SJCRH30 (cell line): ENCODE measurements at places on chromosomes 7 and 10.

- DNase-seq: no peak
Measured at GRCh38 chr10:80441831-80442230, 12.3 kb upstream of the TSPAN14 start.

DNA sequence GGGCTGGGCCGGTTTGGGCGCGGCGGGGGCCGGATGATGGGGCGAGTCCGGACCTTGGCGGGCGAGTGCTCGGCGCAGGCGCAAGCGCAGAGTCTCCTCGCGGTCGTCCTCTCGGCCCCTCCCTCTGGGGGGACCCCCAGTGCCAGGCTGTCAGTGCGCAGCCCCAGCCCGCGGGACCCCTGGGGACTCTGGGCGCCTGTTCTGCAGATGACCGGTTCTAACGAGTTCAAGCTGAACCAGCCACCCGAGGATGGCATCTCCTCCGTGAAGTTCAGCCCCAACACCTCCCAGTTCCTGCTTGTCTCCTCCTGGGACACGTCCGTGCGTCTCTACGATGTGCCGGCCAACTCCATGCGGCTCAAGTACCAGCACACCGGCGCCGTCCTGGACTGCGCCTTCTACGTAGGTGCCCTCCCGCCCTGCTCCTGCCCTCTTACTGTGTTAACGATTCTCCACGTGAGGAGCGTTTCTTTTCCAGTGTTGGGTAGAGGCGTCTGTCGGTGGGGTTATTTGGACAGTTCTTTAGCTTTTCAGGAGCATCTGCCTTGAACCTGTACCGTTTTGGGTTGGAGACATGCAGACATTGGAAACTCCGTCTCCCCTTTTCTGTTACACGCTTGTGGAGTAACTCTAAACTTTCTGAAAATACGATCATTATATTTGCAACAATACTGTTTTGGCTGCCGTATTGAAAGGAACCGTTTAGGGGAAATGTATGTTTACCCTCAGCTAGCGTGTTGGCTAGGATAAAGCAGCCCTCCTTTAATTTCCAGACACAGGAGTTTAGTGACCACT, 706 bp downstream of the BUB3 start:
- peak; percentile 70 for DNase-seq

GRCh38 chr7:77651575-77652162, 44.6 kb upstream of the RSBN1L start:
- DNase-seq: peak; percentile 60

DNA sequence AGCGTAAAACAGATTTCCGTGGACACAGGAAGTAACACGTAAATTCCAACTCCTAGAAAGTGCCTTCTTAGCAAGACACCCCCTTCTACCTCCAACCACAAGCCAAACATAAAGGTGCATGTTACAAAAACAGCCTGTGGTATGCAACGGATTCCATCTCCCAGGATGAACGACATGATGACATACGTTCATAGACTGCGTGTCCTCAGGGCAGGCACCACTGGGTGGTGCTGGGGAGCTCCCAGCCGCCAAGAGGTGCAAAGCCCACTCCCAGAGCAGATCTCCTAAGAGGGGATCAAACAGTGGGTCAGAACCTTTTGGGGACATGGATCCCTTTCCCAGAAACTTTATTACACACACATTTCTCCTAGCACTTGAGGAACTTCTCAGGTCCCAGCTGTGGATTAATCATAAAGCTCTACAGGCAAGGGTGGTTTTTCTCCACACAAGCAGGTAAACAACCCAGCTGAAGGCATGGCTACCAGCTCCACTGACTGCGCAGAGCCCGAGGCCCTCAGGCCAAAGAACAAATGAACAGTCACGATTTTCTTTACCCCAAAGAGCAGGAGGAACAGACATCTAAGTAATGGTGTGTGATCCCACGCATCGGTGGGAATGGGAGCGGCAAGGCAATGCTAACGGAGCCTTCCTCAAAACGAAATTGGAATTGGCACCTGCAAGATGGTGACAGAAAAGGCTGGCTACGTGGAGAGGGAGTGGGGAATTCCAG, 13.8 kb downstream of the PSAP start:
- no peak for DNase-seq

DNA sequence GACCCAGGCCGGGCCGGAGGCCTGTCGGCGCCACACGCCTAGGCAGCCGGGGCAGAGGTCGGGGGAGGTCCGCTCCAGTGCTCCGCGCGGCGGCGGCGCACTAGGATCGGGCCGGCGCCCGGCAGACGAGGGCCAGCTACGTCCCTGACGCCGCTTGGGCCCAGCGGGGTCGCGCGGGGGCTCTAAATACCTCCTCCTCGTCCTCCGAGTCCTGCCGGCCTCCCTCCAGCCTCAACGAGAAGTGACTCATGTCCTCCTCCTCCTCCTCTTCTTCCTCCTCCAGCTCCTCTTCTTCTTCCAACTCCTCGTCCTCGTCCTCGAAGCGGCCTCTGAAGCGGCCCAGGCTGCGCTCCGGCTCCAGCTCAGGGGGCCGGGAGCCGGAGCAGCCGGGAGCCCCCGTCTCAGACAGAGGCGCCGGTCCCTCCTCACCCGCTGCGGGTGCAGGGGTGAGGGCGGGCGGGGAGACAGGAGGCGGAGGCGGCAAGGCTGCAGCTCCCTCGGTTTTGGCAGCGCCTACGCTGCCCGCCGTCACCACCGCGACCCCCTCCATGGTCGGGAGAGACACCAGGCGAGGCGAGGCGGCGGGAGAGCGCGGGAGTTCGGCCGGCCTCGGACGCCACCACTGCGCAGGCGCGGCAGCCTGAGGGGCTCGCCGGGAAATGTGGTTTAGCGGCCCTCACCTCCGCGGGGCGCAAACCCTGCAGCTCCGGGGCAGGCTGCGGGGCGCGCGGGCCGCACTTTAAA, at the start of gene PCGF6:
TSS of gene PCGF6 (minus strand) at position 624 of the 744 bp plus-strand sequence. CDS start at position 550, 74 bp downstream.
- DNase-seq: peak; percentile 93

GRCh38 chr10:13834581-13835286, 248.0 kb downstream of the PRPF18 start:
- DNase-seq: peak; percentile 13

GRCh38 chr7:135726276-135726788, 1.7 kb downstream of the SLC13A4 start:
- no peak for DNase-seq

GRCh38 chr7:82419200-82419599, 24.4 kb downstream of the CACNA2D1 start:
- DNase-seq: no peak

GRCh38 chr7:43108255-43109011, 4.0 kb upstream of the HECW1 start:
- DNase-seq: peak; percentile 72

DNA sequence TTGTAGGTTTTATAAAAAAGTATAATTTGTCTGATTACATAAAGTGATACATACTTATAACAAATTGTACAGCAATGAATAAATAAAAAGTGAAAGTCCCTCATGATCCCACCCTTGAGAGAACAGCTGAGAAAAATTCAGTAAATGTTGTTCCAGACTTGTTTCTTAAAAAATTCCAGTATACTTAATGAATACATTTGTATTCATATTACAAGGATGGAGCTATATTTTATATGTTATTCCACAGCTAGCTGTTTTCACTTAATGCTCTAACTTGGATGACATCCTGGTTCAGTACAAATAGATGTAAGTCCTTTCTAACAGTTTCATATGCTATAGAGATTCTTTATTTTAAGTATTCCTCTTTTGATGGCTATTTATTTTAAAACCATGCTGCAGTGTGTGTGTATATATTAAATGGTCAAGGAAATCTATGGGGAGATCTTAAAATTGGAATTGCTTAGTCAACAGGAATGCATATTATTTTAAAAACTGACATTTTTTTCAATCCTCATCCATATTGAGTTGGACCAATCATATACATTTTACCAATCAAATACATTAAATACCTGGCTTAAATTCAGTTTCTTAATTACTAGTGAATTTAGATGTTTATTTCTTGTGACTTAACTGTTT, 8.9 kb downstream of the STAMBPL1 start:
- DNase-seq: no peak

DNA sequence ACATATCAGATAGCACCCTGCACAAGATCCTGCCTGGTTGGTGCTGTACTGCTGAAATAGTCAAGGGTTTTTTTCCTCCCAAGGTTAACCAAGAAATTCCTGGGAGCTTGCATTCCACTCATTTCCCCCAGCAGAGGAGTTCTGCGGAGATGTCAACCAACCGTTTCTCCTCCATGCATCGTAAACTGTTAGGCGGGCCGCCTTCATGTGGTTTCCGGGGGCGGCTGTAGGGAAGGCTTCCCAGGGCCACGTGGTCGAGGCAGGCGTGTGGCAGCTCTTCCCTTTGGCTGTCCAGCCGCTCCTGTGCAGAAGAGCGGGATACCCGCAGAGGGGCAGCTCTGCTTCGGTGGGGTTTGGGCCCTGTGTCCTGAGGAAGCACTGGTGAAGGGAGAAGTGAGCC, 113.7 kb downstream of the RGS10 start:
- peak; percentile 49 for DNase-seq

GRCh38 chr10:133475425-133475734, 21.6 kb downstream of the SCART1 start:
- no peak for DNase-seq

DNA sequence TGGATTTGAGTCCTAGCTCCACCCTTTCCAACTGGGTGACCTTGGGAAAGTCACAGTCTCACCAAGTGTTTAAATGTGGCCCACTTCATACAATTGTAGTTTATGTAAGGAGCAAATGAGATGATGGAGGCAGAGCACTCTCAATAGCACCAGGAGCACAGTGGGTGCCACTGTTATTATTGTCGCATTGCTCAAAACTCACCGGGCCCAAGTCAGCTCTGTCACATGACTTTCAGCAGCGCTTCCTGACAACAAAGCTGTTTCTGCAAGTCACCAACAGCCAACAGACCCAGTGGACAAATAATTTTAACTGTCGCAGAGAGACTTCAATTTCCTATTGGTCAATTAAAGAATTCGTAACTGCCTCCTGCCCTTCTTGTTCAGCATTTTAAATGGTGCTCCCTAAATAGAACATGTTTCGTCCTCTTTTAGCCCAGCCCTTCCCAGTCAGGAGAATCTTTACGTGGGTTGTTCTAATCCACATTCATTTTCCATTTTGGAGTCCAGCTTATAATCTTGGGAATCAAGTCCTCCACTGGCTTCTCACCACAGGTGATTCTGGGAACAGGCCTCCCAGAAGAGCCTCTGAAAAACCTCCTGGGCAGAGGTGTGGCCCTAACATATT, 415.6 kb upstream of the NPVF start:
- no peak for DNase-seq

- no peak for DNase-seq
Measured at GRCh38 chr7:51310131-51310583, 6.5 kb downstream of the COBL start.

GRCh38 chr7:150947241-150947745, 30.8 kb downstream of the KCNH2 start:
- no peak for DNase-seq

GRCh38 chr10:114499116-114499515, 94.8 kb upstream of the AFAP1L2 start:
- no peak for DNase-seq

GRCh38 chr7:112407261-112407660, 43.0 kb upstream of the IFRD1 start:
- DNase-seq: no peak

- peak; percentile 8 for DNase-seq
Measured at GRCh38 chr10:70829543-70829942, 13.8 kb downstream of the SGPL1 start.

DNA sequence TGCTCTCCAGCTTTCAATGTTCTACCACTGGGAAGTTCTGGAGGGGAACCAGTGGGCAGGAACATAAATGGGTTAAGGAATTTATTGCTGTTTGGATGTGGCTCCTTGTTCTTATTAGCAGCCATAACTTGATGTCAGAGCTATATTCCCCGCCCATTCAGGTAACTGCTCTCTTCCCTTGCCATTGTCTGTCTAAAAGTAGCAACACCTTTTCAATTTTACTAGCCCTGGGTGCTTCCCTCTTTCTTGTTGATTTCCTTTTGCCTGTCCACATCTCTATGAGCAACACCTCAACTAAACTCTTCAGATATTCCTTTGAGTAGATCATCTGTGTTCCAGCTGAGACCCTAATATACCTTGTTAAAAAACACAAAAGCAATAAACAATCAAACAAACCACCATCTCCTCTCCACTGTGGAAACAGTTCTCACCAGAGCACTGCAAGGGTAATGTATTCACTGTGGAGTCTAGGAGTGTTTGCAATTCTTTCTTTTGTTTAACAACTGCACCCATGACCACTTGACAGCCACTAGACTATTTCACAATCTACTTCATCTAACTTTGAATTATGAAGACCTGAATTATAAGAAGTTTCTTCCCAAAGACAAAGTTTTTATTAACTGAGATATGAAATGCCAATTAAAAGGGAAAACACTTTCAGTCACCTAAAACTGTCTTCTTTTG, 436.7 kb downstream of the IPMK start:
- DNase-seq: no peak

DNA sequence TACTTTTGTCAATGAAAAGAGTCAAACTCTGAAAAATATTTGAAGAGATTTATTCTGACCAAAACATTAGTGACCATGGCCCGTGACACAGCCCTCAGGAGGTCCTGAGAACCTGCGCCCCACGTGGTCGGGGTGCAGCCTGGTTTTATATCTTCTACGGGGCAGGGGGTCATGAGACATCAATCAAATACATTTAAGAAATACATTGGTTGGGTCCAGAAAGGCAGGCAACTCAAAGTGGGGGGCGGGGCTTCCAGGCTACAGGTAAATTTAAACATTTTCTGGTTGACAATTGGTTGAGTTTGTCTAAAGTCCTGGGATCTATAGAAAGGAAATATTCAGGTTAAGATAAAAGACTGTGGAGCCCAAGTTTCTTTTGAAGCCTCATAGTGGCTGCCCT, 34.8 kb upstream of the BNIP3 start:
- no peak for DNase-seq

GRCh38 chr10:20004087-20004523, 187.9 kb downstream of the PLXDC2 start:
- DNase-seq: no peak

DNA sequence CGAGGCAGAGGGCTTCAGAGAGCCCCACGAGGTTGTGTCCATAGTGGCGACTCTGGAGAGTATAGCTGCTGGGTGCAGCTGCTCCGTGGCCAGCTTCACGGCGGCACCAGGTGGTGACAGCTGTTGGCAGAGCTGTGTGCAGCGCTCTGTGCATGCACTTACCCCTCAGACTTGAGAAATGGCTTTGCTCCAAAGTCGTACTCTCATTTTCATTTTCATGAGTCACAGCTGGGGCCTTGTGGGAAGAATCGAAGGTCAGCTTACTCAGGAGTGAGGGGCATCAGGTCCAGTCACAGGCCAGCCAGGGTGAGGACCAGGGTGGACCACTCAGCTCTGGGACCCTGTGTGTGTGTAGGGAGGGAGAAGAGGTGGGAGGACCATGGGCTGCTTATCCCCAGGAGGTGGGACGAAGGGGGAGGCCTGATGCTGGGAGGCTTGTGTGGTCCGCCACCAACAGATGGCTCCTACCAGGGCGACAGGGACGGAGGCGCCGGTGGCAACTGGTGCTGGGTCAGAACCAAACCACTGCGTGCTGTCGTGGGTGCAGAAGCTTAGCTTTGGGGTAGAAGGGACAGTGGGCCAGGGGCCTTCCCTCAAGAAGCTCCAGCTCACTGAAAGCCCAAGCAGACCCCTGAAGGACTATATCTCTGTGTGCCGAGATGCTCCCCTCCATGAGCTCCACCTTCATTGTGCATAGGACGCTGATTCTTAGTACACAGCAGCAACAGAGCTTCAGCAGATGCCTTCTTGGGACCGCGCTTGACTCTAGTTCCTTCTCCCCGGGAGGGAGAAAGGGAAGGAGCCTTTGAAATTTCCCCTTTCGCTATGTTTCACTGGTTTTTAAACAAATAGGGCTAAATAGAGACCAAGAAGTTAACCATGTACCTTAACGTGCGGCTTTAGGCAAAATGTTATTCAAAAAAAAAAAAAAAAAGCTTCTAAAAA, 225.0 kb downstream of the CELF2 start:
- DNase-seq: peak; percentile 93
